ENCODE measurements at places on chromosomes 3 and 15. TPM values are rescaled to one million over a fixed set of nuclear protein-coding genes. Genes with fewer than 3 reads are reported as not detected.

DNA sequence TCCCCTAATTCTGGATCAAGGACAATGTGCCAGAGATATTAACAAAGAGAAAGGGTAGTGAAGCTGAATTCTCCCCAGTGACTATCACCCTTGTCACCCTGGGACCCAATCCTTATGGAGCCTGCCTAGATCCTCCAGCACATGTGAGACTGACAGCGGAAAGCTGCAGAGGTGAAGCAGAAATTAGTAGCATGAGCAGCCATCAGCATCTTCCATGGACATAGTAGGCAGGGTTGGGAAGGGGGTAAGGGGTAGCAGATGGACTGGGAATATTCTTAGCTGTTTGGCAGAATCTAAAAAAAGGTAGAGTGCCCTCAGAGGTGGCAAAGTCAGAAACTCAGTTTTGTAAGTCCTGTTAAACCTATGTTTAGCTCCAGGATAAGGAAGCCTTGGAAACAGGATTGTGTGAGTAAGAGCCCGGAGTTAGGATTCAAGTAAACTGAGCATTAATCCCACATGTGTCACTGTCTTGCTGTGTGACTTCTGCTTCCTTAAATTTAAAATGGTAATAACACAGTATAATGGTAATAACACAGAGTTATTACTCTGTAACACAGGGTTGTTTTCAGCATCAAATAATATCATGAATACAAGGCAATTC, 14.5 kb downstream of the GOLIM4 start:
- no peak for DNase-seq

- DNase-seq, result no peak
These were observed 66.7 kb downstream of the MYLK start for GRCh38 chr3:123817413-123817812.

GOLGA8T gene
- not detected for total RNA-seq

RARRES1 gene
- total RNA-seq, result 7.0 TPM

DNA sequence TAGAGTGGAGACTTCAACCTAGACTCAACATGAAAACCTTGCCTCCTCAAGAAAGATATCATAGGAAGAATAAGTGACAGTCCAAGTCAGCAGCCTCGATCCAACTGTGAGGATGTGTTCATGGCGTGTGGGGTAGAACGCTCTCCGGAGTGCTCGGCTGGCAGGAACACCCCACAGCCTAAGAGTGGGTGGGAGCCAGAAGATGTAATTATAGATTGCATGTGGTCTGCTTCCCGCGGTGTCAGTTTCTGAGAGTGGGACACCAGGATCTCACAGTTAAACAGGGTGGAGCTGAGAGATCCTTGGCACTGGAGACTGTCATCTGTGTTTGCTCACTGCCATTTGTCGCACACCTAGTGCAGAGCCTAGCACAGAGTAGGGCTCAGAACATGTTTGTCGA, 158.0 kb downstream of the CTNNB1 start:
- DNase-seq, result no peak

ERICH6 gene
- total RNA-seq, result not detected

DNA sequence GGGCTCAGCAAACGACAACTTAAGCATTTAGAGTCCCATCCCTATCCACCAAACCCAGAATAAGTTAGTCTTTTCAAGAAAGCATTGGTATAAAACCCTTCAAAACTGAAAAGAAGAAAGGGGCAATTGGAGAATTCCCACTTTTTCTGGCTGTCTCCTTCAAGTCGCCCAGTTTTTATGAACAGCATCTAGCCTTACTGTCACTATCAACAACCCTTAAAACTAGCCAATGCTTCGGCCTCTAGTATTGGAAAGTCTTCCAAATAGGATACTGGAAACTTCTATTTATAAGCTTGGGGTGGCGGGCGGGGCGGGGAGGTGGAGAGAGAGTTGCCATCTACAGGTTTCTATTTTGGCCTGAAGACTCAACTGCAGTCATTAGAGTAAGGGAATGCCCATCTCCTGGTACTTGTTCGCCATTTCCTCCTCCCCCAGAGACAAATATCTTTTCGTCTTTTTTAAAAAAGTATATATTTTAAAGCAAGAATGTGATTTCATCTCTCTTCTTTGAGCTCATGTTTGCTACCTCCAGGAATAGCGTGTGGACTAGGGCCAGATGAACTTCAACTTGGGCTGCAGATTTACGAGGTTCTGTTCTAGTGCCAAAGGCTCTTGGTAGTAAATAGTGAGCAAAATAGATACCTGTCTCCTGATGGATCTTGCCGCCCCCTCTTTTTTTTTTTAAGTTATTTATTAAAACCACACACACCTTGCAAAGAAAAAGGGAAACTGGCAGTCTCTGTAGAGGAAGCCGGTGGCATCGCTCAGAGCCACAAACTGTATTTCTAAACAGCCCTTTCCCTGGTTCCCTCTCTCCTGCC, 2.7 kb downstream of the BCL6 start:
- DNase-seq, result no peak

Data from spleen (tissue), 13 donors.